Stimulated activated CD4-positive, alpha-beta T cell treated with anti-CD3 and anti-CD28 coated beads, Interleukin-4, amount 100 ng/mL, for 4 hours (primary cell): ENCODE measurements at places on chromosomes 4 and X.

DNA sequence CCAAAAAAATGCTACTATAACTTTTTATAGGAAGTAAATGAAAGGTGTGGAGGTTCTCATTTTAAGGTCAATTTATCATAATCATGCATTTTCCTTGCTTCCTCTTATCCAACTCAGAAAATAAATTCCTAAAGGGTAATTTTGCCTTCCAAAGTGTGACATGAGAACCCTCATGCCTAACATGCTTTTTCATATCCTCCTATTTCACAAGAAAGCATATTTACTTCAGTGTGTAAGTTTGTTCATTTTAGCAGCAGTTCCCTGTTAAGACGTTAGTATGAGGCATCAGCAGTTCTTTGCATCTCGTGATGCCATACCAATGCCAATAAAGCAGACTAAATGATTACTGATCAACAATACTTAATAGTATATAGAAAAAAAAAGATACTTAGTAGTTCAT lies 18.4 kb downstream of the WDFY3 start:
- no peak for DNase-seq

DNA sequence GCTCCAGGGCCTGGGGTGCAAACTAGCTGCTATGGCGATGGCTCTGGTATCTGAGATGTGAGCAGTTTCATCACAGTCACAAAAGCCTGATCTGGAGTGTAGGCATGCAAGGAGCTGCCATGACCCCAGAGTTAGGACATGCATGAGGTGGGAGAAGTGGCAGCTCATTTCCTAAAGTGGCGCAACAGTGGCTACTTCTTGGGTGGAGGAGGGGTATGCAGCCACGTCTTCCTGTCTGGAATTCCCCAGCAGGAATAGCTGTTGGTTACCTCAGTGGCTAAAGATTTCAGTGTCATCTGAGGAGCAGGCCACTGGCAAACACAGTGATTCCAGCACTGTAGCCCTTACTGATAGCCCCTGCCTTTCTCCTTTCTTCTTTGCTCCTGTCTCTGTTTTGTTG lies 1382.5 kb downstream of the C4orf33 start:
- DNase-seq: no peak

GRCh38 chr4:37324546-37324945 lies 80.0 kb downstream of the NWD2 start:
- DNase-seq: no peak

- no peak for DNase-seq
Measured at GRCh38 chr4:27218013-27218412, 357.4 kb downstream of the STIM2 start.

DNA sequence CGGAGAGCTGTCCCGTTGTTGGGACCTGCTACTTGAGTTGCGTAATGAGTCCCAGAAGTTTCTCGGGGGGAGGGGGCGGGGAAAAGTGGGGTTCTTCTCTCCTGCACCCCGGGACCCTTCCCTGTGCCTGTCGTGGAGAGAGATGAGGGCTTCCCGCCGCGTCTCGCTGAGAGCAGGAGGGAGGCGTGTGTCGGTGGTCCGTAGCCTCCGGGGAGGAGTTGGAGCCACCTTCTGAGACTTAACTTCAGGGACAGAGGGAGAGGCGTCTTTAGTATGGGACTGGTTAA lies 698 bp downstream of the AFF1 start:
- DNase-seq: no peak

DNA sequence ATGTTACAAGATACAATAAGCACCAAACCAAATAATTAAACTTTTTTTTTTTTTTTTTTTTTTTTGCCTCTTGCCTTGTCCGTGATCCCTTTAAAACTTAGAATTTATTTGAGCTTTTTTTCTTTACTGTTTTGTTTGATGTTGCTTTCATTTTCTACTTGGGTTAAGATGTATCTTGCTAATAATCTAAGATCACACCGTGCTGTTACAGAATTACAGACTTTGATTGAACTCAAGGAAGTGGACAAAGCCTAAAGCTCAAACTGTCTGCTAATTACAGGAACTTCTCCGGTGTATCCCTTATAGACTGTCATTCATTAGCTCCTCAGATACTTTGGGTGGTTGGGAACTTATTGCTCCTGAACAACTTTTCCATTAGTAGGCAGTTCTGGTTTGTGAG lies 26.5 kb downstream of the STIM2 start:
- no peak for DNase-seq
